Osteocyte (in vitro differentiated cells): ENCODE measurements at places on chromosomes 2 and 18.

DNA sequence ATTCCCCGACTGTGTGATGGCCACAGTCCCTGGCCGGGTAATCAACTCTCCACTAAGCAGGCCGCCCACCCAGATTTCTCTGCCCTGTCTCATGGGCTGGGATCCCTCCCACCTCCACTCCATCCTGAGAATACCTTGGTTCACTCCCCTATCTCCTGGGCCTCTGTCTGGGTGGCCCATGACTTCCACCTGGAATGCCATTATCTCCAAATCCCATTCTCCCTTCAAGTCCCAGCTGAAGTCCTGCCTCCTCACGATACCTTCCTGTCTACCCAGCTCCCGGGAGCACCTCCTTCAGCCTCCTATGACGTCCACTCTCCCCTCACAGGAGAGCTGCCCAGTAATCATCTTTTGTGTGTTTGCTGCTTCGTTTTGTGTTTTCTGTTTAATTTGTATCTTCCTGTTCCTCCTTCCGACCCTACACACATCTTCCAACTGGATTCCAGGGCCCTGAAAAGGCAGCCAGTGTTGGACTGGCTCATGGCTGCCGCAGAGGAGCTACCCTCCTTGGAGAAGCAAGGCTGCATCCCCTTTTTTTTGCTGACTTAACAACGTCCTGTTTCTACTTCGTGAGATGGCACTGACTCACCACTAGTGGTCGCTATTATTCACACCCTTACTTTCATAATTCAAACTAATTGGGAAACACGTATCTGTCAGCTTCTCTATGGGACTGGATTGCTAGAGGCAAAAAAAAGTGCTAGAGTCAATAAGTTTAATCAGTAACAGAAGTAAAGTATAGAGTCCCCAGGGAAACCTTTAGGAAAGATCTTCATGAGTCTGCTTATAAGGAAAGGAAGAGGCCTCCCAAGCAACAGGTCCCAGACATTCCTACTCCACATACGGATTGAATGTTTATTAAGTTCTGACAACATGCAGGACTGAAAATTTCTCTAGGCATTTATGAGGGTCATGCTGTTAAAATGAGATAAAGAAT, 171.9 kb upstream of the GATA6 start:
- DNase-seq: no peak

GRCh38 chr2:11396021-11396420, 51.6 kb upstream of the ROCK2 start:
- no peak for DNase-seq

DNA sequence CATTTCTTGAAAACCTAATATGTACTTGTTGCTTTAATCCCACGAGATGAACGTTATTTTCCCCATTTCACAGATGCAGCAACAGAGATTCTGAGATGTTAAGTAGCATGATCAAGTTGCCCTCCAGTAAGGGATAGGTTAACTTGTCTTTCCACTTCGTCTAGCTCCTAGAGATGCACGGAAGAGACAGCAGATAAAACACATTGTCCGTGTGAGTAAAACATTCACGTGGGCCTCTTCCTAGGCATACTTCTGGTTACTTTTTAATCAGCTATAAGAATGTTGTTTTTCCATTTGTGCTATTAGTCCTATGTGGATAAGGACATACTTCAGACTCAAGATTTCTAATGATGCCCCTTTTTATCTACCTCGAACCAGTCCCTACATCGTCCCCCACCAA, 1.2 kb upstream of the ARHGAP28 start:
- DNase-seq: no peak

DNA sequence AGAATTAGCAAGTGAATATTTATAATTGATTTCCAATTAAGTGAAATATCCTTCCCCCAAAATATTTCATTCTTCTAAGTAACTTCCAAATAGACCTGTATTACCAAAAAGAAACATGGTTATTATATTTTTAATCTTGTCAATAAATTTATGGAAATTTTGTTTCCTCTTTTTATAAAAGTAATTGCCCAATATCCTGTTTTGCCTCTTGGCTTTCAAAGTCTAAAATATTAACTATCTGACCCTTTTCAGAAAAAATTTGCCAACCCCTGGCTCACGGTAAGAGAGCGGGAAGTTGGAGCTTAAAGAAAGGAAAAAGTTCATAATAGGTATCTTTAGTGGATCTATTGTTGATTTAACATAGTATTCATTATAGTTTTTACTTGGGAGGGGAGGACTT, 20.4 kb upstream of the SANBR start:
- DNase-seq: no peak

DNA sequence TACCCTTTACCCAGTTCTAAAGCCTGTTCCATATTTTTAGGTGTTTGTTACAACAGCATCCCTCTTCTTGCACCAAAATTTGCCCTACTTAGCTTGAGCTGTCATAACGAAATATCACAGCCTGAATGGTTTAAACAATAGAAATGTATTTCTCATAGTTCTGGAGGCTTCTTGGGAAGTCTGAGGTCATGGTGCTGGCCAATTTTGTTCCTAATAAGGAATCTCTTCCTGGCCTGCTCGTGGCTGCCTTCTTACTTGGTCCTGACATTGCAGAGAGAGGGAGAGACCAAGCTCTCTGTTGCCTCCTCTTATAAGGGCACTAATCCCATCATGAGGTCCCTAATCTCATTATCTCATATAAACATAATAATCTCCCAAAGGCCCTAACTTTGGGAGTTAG, 267.8 kb downstream of the PID1 start:
- DNase-seq: no peak

GRCh38 chr2:233778030-233778429, at the start of gene MROH2A:
TSS of gene MROH2A (plus strand) at chr2:233778330. CDS start at chr2:233779359, 1,029 bp downstream.
- no peak for DNase-seq

GRCh38 chr18:67104700-67105284, 411.7 kb downstream of the DSEL start:
- no peak for DNase-seq

- DNase-seq: no peak
Observed at GRCh38 chr2:144479138-144479537, 40.8 kb downstream of the ZEB2 start.

DNA sequence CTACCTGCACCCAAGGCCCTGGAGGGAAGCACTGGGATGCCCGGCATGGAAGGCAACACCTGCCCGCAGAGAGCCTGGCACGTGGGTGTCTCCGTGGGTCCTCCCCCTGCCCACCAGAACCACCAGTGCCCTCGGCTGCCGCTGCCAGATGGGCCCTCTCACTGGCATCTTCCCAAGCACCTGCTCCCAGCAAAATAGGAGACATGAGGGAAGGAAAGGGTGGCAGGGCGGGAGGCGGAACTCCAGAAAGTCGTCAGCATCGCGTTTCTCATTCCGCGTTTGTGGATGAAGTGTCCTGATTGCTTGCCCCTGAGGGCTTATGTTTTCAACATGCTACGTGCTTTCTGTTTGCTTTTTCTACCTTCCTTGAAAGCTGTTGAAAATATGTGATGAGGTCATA, 8.8 kb upstream of the SNTG2 start:
- DNase-seq: no peak

DNA sequence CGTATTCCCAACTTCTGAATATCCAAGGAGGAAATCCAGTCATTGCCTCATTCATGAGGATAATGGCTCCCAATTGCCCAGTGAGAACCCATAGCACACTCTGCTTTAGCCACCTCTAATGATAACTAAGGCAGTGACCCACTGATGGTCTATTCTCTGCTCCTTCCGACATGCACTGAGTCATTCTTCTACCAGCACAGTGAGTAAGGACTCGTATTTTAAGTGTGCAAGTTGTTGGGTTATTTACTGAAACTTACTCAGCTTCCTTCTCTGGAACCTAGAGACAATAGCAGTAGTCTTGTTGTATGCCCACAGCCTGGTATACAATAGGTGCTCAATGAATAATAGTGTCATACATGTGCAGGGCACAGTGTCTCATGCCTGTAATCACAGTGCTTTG, 81.1 kb upstream of the ZNF397 start:
- no peak for DNase-seq

DNA sequence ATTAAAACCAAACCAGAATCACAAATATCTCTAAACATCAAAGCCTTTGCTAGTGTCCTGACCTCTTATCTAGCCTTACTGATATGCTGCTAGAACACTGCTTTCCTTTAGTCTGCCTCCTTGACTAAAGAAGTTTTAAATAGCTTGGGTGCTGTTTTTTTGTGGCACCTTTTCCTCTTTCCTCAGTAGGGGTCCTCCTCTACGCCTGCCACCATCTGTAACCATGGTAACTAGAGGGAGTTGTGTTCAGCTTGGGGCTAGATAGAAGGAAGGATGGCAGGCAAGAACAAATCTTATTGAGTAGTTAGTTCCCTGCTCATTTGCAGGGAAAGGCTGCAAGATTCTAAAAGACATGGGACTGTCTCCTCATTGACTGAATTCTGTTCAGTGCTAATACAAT, 86.0 kb downstream of the TAF4B start:
- no peak for DNase-seq

- DNase-seq: no peak
Observed at GRCh38 chr2:64793701-64794100, 140.0 kb upstream of the SERTAD2 start.

DNA sequence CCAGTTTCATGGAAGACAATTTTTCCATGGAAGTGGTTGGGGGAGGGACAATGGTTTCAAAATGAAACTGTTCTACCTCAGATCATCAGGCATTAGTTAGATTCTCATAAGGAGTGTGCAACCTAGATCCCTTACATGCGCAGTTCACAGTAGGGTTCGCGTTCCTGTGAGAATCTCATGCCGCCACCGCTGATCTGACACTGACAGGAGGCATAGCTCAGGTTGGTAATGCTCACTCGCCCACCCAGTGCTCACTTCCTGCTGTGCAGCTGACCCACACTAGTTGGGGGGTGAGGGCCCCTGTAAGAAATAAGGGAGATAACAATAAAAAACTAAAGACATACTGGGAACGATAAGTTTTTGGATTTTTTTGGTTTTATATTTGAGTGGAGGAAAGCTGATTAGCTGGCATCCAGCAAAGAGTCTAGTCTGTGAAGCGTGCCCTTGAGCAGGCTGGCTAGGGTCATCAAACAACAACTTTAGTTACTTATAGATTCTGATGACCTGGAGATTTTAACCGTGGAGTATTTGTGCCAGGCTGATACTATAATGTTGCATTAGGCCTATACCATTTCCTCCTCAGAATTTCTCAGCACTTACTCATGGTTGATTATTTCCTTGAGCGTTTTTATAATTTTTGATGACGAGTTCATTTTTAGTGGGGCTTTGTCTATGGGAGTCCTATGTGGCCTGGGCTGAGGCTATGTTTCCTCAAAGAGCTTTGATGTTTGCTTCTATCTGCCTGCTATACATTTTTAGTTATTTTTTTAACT, 6.3 kb upstream of the MCFD2 start:
- no peak for DNase-seq

GRCh38 chr2:128654408-128654807, 335.7 kb upstream of the HS6ST1 start:
- no peak for DNase-seq

DNA sequence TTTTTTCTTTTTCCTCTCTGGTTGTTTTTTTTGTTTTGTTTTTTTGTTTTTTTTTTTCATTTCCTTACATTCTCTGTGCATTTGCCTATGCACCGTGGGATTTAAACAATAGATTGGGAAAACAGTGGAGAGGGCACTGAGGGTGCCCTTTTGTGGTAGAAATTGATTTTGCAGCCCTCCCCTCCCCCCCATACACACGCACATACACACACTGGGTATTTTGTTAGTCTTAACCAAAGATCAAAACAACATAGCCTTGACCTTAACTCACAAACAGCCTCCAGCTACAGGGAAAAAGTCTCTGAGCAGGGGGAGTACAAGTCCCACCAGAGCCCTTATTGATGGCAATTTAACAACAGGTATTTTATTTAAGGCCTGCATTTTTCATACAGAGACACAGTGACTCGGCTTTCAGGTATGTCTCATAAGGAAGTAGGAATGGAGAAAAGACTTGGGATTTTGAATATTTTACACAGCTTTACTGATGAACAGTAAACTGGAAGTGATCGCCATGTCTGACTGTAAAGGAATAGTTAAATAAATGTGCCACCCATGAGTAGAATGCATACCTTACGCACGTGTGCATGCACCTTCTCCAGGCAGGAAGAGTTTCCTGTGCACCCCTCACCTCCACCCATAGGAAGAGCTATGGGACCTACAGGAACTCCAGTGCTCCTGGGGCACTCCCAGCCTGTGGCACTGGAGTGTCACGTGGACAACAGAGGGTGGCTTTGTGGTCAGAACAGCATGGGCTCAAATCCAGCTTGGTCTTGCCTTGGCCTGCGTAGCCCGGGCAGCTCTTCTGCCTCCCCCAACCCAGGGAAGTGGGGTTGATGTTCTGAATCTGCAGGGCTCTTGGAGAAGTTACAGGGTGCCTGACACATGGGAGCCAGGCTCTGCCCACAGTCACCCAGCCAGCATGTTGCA, 266.4 kb downstream of the ANAPC1 start:
- DNase-seq: no peak

GRCh38 chr2:216591480-216591879, 41.7 kb upstream of the IGFBP2 start:
- no peak for DNase-seq

DNA sequence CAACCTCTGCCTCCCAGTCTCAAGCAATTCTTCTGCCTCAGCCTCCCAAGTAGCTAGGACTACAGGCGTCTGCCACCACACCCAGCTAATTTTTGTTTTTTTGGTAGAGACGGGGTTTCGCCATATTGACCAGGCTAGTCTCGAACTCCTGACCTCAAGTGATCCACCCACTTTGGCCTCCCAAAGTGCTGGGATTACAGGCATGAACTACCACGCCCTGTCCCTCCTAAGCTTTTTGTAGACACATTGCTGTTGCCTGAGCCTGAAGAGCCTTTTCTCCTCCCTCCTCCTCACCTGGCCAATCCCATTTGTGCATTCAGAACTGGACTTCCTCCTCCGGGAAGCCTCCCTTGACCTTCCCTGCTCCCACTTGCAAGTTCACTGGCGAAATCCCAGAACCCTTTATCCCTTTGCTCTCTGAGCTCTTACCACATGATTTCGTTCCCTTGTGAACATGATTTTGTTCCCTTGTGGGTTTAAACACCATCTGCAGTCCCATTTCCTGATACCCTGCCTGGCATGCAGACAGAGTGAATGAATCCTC, 2.6 kb downstream of the C2orf72 start:
- no peak for DNase-seq

GRCh38 chr18:27520401-27520800, 335.3 kb upstream of the CHST9 start:
- DNase-seq: no peak

DNA sequence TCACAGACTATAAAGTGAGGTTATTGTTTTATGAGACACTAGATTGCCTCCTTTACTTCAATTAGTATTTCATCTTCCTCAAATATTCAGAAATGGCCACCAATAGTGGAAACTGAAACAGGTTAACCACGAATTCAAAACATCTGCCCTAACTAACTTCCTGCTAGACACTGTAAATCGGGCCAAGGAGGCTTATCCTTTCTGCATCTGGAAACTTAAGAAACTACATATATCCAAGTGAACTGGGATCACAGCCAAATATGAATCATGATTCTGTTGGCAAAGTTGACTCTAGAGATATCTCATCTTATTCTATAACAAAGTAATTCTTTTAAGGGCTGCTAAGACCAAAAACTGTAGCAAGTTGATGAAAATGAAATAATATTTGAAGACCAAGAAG, 136.6 kb upstream of the ZC3H15 start:
- DNase-seq: no peak
